ENCODE measurements at places on chromosomes 6 and 20.

DNA sequence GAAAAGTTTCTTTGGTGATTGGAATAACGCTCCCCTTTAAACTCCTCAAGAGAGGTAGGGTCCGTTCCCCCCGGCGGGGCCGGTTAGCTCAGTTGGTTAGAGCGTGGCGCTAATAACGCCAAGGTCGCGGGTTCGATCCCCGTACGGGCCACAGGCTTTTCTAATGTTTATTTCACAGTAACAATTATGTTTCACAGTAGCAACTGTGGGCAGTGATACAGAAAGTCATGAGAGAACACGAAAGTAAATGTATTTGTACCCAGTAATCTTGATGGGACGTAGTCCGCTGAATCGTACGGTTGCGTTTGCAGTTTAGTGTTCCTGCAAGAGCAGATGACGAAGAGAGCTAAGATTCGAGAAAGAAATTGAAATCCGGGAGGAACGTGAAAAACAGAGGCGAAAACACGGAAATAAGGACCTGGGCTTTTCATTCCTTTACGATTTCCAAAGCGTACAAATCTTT is 505.5 kb downstream of the PRIM2 start:
- no peak for DNase-seq

GRCh38 chr20:23096986-23097520 is 10.9 kb upstream of the CD93 start:
- no peak for DNase-seq

DNA sequence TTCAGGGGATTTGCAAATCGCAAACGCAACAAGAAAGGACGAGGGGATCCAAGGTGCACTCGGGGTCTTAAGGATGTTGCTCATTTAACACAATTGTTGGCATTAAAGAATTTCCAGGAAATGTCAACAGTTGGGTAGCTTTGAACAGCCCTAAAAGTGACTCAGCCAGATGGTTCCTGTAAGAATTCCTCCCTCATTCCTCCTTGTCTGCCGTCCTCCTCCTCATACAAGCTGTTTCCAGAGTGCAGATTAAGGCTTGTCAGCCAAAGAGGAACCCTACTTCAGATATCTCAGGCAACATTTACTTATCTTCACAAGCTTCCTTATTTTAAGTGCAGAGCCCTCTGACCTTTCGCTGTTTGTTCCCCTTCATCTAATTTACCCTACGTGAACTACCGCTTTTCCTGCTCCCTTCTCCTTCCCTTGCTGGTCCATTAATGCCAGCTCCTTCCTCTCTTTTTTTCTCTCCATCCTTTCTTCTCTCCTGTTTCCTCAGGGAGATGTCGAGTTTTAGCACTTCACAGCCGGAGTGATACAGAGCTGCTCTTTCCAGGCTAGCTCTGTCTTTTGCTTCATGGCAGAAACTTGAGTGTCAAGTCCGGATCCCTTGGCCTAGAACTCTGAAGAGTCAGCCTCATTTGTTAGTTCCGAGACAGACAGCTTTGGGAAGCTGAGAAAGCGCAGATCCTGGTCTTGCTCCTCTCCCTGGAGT is 26.1 kb upstream of the TBC1D7 start:
- no peak for DNase-seq

- no peak for DNase-seq
Observed at GRCh38 chr20:23010096-23010495, 25.0 kb upstream of the SSTR4 start.

DNA sequence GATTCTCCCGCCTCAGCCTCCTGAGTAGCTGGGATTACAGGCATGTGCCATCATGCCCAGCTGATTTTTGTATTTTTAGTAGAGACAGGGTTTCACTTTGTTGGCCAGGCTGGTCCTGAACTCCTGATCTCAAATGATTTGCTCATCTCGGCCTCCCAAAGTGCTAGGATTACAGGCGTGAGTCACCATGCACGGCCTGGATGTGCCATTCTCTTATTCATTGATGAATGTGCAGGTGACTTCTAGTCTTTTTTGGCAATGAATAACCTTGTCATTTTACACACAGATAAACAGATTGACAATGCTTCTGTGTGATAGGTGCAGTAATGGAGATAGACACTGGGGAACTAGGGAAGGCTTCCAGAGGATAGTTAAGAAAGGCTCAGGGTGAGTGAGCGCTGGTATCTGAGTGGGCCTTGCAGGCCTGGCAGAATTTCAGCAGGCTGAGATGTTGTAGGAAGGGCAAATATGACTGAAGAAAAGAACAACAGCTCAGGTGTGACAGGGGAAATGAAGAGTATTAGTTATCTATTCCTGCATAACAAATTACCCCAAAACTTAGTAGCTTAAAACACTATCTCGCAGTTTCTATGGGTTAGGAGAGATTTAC is 23.3 kb downstream of the PPARD start:
- DNase-seq = no peak

DNA sequence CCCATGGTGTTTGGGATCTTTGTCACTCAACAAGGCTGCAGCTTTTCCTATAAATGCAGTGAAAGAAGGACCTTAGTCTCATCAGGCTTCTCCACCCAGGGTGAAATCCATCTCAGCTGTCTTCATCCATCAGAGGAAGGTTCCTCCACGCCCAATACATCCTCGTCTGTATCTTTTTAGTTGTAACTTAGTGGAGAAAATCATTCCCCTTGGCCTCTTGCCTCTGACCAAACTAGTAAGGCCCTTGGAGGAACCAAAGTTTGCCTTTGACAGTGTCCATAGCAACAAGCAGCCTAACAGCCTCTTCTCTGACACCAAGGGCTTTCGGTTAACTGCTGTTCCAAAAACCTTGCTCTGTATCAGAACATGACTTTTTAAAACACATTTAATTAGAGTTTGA is 230.3 kb upstream of the ECI2 start:
- no peak for DNase-seq

All from left hindlimb (tissue), 1 donor.